ENCODE measurements at places on chromosomes 11 and 22.

DNA sequence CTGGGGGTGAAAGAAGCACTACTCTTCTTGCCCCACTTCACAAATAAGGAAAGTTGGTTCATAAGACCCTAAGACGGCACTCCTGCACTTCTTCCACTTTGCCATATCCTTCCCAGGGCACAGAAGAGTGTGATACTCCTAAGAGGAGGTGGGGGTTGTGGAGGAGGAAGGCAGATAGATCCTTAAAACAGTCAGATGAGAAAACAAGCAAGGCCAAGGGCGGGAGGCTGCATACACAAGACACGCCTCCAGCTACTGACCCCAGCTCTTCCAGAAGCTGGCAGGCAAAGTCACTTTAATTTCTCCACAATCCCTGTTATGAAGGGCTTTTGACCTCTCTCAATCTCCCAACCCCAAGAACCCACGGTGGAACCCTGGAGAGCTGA is 1.6 kb upstream of the CHRM4 start:
- DNase-seq = no peak

- no peak for DNase-seq
Observed at GRCh38 chr11:119258180-119258579, 52.0 kb downstream of the CBL start.

DNA sequence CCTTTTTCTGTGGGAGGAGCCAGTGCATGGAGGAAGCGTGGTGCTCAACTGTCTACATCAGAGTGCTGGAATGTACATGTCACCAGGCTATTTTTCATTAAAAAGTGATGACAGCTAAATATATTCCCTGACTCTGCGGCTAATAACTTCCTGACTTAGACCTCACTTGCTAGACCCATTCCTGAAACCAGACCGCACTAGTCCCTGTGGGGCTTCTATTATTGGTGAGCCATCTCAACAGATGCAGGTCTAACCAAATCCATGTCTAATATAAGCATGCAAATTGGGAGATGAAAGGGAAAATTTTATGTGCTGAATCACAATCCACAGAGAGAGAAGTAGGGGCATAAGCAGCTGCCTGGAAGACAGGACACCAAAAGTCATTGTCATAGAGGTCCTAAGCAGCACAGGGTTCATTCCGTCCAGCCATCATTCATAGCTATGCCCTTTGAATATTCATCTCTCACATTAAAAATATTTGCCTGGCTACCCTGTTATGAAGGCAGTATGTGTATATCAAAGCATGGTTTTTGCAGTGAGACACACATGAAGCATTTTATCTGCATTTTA is 110.9 kb upstream of the BLID start:
- no peak for DNase-seq

DNA sequence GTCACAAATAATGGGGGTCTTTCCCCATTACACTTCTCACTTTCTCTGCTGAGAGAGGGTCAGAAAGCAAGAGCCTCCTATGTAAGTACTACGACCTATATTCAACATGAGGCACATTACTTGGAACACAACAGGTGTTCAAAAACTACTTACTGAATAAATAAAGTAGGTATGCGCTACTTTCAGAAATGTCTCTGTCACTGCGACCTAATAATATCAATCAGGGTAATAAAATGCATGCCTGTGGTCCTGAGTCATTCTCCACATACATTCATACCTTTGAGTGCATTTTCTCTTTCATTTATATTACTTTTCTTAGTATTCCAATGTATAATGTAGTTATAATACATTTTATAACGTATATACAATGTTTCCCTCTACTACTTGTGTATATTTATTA is 838.9 kb downstream of the DLG2 start:
- DNase-seq = no peak

GRCh38 chr11:75376175-75376574 is 23.1 kb upstream of the RPS3 start:
- no peak for DNase-seq

GRCh38 chr11:23181022-23181807 is 320.9 kb upstream of the CCDC179 start:
- no peak for DNase-seq

- DNase-seq = no peak
Observed at GRCh38 chr22:40668611-40669411, 10.5 kb upstream of the MCHR1 start.

- no peak for DNase-seq
Observed at GRCh38 chr11:75591371-75591770, 29.3 kb downstream of the SERPINH1 start.

GRCh38 chr22:30301995-30302809 is 12.9 kb upstream of the CASTOR1 start:
- DNase-seq = no peak

- no peak for DNase-seq
Observed at GRCh38 chr22:38739300-38740055, 16.3 kb downstream of the SUN2 start.

DNA sequence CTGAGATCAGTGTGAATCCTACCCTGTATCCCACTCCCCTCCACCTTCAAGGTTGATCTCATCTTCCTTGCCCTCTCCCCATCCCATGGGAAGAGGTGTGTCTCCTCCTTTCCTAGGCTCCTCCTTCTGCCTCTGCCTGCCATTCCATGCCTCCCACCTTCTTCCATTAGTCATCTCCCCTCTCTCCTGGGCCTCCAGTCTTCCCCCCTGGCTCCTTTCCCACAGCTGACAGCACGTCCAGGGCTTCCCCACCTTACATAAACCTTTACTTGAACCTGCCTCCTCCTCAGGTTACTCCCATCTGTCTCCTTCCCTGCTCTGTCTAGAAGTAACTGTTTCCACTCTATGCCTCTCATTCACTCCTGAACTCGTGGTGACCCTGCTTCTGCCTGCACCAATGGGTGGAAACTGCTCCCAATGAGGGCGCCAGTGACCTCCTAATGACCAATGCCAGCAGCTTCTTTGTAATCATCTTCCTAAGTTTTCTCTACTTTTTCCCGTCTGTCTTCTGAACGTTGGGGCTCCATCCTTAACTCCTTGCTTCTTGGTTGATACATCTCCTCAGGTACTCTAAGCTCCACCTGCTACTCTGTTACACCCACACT is 266.9 kb upstream of the NARS2 start:
- no peak for DNase-seq

- peak; percentile 45 for DNase-seq
Observed at GRCh38 chr11:47523490-47524225, 29.3 kb downstream of the CELF1 start.

DNA sequence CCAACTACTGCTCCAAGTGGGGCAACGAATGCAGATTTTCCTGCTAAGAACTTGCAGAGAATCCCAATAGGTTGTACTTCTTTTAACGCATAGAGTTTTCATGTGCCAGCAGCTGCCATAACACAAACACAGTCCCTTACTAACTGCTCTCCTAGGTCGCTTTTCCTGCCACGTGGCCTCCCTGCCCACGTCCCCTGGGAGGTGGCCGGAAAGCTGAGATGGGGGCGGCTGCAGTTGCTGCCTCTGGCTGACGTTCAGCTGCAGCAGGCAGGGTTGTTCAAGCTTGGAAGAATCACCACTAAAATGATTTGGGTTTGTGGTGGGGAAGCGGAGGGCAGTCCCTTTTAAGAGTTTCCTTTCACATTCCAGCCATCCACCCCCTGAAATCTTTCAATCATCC is 39.3 kb downstream of the ZNF202 start:
- DNase-seq = no peak

DNA sequence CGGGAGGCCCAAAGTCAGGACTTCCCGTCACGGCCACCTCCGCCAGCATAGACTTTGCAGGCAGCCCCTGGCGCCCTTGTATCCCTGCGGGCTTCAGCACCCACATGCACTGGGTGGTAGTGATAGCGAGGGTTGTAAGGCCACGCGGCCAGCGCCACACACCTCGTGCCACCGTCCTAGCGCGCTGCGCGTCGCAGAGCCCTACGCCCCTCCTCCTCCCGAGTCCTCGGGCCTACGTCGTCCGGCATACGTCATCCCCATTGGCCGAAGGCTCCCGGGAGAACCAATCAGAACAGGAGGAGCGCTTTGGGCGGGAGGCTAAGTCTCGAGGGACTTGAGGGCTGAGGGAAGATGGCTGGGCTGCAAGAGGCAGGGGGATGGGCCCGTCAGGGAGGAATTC is 1.3 kb upstream of the BTBD18 start:
- no peak for DNase-seq

DNA sequence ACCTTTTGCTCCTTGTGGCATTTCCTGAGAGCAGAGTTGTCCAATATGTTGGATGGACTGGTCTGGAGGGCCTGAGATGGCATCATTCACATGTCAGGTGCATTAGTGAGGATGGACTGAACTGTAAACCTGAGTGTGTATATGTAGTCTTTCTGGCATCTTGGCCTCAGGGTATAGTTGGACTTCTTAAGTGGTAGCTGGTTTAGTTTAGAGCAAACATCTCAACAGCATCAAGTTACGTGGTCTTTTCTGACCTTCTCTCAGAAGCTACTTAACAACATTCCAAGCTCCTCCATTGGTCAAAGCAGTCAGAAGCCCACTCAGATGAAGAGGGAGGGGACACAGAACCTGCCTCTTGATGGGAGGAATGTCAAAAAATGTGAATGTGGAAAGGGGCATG is 829.9 kb downstream of the METTL15 start:
- no peak for DNase-seq

- no peak for DNase-seq
Observed at GRCh38 chr11:85805387-85805786, 5.6 kb downstream of the SYTL2 start.

DNA sequence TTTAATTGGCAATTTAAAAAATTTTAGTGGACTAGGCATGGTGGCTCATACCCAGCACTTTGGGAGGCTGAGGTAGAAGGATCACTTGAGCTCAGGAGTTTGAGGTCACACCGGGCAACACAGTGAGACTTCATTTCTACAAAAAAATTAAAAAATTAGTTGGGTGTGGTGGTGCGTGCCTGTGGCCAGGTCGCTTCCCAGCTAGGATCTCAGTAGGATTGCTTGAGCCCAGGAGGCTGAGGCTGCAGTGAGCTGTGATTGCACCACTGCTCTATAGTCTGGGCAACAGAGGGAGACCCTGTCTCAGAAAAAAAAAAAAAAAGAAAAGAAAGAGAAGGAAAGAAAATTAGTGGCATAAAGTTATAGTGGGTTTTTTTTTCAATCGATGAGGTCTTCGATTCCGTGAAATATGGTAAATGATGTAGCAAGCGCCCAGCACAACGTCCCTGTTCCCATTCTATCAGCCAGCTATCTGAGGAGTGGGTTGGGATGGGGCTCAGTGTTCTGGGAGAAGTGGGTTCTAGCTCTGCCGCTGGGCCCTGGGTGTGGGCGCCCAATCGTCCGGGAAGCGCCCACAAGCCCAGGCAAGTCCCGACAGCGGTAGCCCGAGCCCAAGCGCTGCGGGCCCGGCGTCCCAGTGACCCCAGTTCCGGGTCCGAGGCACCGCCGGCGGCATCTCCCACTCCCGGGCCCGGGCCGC is 1.4 kb downstream of the FOSL1 start:
- no peak for DNase-seq

- DNase-seq = no peak
Observed at GRCh38 chr11:83285151-83285770, 906 bp downstream of the CCDC90B start.

Data from GM13977 (cell line).